ENCODE measurements at places on chromosomes 2 and 18. TPM values are rescaled to one million over a fixed set of nuclear protein-coding genes. Genes with fewer than 3 reads are reported as not detected.

- no peak for DNase-seq
Measured at GRCh38 chr18:63099091-63099840, 220.3 kb downstream of the BCL2 start.

DNA sequence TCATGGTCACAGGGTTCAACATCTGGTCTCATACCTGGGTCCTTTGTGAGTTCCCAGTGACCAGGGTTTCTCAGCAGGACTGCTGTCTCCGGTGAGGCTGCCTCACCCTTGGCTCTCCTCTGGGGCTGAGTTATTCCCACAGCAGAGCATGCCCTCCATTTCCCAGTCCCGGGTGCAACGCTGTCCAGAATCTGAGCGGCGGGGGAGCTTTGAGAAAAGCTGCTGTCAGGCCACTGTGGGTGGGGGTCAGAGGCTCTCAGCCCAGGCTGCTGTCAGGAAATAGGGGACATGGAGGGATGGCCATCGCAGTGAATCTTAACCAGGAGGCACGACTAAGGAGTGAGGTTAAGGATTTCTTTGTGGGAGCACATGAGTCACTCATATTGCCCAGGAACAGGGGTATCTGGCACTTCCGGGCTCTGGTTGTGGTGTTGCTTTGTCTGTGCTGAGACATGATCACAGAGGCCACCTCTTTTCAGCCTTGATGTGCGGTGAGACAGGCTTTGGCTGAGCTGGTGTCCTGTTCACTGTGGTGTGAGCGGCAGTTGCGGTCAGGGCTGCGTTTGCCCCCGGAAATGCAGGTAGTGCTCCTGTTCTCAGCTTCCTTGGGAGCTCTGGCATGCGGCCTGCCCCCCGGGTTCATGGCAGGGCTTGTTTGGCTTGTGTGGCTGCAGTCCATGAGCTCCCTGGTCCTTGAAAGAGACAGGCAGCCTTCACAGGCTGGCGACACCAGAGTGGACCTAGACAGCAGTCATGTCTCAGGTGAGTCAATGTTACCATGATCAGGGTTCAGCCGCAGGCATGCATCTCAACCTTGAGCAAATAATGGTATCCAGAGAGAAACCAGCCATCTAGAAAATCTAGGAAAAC is 310.7 kb upstream of the MYT1L start:
- no peak for DNase-seq

DNA sequence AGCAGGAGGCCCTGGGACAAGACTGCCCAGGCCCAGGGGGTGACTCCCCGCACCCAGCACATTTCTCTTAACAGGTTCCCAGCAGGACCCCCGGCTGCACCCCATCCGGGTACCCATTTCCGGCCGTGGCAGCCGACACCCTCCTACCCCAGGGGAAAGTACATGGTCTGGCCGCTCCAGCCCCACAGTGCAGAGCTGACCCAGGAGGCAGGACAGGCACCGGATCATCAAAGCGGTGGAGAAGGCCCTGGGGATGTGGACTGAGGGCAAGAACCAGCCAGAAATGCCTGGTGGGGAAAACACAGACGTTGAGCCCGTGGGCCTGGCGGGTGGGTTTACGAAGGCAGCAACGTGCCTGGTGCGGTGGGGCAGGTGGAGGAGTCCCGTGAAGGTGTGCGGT is 79.5 kb upstream of the GPC1 start:
- no peak for DNase-seq

DNA sequence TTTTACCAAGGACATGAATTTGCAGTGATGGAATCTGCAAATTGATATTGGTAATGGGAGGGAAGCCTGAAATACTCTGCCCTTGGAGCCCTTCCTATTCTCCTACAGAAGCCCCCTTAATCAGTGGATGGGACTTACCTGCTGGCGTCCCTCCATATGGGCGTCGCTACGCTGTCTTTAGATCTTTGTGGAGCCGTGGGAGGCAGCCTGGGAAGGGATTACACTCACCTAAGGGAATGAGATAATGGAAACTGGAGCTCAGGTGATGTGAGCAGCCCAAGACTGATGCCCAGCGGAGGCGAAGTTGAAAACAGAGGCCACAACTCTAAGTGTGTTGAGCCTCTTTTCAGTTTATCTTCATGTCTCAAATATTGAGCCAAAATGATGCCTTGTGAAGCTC is 306.6 kb downstream of the MYCN start:
- no peak for DNase-seq

MTLN gene
- 61.5 TPM for total RNA-seq

GALNT5 gene
- total RNA-seq: 0.29 TPM

GRCh38 chr2:73494031-73494430 is 108.4 kb downstream of the ALMS1 start:
- DNase-seq: no peak

CHRNA1 gene
- 0.34 TPM for total RNA-seq

GRCh38 chr2:100422320-100423055 is 5.0 kb upstream of the CHST10 start:
- no peak for DNase-seq

Measured in ureter (tissue), 1 donor.